ENCODE measurements at places on chromosomes 16 and 17. TPM values are rescaled to one million over a fixed set of nuclear protein-coding genes. Genes with fewer than 3 reads are reported as not detected.

NPB gene
- not detected for total RNA-seq

OR1A1 gene
- not detected for total RNA-seq

SOST gene
- total RNA-seq, result not detected

MPP2 gene
- 4.0 TPM for total RNA-seq

ERN2 gene
- total RNA-seq, result not detected

CCDC92B gene
- not detected for total RNA-seq

DNA sequence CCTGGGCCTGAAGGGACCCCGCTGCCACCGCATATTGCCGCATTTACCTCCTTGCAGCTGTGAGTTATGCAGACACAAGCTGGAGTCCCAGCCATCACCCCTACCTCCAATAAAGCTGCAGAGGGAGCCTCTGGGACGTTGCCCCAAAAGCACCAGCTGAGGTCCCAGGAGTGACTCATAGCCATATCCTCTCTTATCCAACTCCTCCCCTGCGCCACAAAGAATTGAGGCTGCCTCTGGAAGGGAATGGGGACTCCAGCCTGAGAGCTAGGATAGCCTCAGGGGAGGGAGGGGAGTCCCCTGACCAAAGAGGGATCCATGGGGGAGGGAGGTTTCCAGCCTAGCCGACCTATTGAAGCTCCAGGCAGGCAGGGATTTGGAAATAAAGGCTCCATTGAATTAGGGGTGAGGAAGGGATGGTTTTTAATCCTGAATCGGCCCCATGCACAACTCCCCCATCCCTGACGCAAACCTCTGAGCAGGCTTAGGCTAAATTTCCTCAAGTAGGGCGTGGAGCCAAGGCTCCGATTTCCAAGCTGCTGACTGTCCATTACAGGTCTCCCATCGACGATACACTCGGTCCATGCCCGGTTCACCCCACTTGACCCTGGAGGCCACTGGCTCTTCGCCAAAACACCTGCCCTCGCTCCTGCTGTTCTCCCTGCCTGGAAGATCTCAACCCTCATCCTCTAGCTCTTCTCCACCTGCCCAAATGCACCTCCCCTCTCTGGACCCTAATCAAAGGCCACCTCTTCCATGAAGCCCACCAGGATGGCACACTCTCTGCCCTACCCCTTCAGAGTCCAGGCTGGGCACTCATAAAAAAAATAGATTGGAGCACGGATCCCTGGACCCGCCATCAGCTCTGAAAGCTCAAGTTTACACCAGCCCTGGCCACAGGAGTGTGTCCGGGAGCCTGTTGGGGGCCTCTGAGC is 27.5 kb downstream of the PIMREG start:
- DNase-seq, result no peak

DNA sequence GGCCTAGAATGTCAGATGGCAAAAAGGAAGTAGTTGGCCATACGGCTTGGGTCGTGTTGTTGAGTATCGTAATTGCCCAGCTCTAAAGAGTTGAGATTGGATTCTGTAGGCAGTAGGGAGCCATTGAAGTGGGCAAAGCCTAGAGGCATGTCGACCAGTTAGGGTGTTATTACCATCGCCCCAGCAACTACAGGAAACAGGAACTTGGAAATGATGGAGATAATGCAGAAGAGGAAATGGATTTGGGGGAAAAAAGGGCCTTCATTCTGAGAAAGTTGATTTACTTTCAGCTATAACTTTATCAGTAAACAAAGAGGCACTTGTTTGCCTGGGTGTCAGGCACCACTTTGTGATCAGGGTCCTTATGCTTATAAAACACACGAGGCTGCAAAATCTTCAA is 52.6 kb downstream of the COX10 start:
- no peak for DNase-seq

GRCh38 chr16:3171855-3172593 is 16.0 kb upstream of the OR1F1 start:
- no peak for DNase-seq

DNA sequence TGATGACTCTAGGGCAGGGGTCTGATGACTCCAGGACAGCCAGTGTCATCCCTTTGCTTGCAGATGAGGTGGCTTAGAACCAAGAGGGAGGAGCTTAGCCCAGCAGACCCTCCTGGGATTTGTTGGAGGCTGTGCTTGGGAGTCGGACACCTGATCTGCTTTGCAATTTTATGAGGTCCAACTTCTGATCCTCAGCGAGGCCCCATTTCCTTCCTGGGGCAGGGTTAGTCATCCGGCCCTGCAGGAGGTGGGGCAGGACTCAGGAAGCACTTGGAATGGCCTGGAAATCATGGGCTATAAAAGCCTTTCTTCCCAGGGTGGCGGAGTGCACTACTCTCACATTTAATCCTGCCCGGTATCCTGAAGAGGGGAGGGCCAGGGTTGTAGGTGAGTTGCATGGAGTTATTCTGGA is 168.5 kb downstream of the MSI2 start:
- DNase-seq, result no peak

GRCh38 chr16:19844945-19845641 is 39.6 kb downstream of the GPRC5B start:
- no peak for DNase-seq

DNA sequence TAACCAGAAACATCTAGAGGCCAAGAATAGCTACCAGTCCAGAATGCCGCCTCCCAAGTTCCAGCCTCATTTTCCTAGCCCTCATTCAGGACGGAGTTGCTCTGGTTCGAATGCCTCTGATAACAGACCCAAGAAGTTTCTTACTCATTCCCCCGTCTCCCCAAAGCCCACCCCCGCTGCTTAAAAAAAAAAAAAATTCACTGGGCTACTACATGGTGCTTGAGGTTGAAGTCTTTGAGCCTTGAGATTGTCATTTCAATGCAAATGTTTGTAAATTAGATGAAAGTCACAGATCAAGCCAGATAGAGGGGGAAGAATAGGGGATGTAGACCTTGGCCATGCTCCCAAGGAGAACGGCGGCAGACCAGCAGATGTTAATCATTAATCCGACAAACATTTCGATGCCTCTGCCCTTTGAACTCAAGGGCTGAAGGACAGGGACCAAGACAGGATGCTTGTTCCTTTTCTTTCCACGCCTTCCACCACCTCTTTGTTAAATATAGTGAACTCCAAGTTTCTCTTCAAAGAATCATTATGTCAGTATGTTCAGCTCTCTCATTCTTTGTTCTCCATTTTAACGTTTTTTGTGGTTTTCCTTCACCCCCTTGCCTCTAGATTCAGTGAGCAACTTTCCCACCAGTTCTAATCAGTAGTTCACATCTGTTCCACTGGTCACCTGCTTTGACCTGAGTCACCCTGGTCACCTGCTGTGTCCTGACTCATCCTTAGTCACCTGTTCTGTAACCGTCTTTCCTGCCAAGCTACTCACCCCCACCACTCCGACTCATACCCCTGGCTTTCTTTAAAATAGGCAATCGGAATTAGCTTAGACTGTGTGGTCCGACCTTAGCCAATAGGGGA is 190.3 kb downstream of the CPPED1 start:
- DNase-seq, result peak; percentile 76

DNA sequence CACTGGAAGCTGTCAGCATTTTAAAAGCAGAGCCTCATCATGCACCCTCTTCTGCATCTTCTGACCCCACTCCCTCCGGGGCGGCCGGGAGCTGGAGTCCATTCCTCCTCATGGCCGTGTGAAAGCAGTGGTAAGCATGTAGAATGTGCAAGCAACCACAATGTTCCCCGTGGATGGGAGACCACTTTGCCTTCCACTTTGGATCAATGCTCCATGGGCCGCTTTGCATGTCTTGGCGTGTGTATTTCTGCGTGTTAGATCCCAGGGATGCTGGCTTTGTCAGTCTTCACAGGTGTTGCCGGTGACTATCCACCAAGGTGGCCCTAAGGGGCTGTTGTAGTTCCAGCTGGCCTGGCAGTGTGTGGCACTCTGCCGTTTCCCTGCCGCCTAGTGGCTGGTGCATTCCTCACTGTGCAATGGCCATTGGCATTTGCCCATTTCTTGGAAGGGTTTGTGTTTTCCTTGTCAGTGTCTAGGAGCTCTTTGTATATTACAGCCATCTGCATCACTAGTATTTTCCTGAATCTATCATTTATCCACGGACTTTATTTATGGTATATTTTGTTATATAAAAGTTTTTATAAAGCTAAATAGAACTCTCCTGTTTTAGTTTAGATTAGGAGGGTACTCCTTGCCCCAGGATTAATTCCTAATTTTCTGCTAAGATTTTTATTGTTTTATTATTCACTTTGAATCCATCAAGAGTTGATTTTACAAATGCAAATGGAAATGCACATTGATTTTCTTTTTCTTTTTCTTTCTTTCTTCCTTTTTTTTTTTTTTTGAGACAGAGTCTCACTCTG is 5.8 kb upstream of the ALDH3A1 start:
- no peak for DNase-seq

DNA sequence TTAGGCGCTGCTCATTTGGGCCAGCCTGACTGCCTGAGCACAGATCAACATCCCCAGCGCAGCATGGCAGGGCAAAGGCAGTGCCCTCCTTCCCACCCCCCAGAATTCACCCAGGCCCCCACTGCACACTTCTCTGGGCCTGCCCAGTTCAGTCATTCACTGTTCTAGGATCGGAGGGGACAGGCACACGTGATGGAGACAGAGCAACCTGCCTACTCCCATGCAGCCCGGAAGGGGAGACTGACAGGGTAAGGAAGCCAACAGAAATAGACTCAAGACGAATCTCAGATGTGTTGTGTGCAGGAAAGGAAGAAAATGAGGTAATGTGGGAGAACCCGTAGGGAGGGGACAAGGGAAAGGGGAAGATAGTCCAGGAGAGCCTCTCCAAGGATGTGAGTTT is 59.2 kb upstream of the LYRM9 start:
- no peak for DNase-seq

GRCh38 chr17:2701996-2702741 is 9.4 kb downstream of the CLUH start:
- no peak for DNase-seq

DNA sequence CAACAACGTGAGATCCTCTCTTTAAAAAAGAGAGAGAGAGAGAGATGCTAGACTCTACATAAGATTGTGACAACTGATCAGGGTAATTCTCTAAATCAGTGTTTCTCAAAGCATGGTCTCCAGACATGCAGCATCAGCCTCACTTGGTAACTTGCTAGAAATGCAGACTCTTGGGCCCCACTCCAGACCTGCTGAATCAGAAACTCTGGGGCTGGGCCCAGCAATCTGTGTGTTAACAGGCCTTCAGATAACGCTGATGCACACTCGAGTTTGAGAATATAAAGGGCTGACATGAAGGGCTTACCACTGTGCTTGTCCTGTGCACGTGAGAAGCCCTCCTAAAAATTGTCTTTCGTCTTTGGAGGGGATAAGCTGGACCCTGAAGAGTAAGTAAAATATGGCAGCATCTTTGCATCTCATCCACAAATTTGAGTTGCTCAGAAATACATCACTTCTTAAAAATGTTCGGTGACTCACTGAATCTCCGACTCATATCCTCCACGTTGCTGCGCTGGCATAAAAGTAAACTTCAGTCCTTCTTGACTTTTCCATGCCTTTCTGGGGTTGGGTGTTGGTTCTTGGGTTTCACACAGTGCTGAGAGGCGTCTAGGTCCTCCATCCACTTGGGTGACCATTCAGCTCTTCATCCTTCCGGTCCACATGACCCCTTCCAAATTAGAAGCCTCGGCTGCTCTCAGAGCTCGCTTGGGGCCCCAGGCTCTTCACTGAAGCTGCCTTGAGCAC is 26.1 kb upstream of the KDM8 start:
- peak; percentile 45 for DNase-seq

- DNase-seq, result no peak
These were observed 3.5 kb upstream of the MTHFSD start for GRCh38 chr16:86558355-86559193.

DNA sequence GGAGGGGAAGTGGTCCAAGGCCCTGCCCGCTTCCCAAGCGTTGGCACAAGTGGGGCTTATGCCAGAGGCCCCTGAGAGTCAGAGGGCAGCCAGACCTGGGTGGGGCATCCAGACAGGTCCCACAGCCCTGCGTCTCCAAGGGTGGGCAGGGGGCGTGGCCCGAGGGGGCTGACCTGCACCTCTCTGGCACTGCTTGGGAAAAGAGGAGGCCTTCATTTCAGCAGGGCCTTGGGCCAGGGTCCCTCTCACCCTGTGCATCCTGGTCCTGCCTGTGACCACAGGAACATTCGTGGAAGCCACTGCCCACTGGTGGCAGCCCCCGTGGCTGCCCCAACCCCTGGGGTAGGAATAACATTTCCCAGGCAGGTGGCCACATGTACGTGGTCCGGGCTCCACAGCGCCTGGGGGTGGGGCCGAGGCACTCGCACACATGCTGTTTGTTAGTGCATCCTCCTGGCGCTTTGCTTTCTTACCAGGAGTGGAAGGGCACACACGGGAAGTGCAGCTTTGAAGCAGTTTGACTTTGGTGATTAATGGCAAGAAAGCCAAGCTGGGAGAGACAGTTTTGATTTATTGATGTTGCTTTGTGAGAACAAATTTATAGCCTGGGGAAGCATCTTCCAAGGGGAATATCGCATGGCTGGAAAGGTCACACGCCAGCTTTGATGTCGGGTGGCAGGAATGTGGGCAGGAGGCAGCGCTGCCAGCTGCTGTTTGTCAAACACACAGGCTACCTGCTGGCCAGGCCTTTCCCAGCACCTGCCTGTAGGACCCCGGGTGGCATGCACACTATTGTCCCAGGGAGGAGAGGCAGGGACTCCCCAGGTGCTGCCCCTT is 4.3 kb downstream of the CENPX start:
- DNase-seq, result no peak

GRCh38 chr16:50025537-50025931 is 509 bp downstream of the CNEP1R1 start:
- peak; percentile 15 for DNase-seq

DNA sequence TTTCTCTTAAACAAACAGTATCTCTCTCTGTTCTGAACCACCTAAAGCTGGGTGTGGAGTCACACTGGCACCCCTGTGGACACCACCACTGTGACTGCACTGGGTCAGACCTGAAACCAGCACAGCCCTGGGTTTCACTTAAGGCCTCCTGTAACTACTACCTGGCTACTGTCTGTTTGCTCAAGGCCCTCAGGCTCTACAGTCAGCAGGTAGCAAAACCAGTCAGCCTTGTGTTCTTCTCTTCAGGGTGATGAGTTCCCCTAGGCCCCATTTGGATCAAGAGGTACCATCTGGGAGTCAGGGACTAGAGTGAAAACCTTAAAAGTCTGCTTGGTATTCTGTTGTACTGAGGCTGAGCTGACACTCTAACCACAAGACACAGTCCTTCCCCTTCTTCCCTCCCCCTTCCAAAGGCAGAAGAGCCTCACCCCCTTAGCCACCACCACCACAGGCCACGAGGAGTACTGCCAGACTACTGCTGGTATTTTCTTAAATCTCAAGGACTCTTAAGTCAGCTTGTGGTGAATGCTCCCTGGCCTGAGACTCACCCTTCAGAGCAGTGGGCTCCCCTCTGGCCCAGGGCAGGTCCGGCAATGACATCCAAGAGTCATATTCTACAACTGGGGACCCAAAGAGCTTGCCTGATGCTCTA is 153.2 kb upstream of the MON1B start:
- no peak for DNase-seq

DNA sequence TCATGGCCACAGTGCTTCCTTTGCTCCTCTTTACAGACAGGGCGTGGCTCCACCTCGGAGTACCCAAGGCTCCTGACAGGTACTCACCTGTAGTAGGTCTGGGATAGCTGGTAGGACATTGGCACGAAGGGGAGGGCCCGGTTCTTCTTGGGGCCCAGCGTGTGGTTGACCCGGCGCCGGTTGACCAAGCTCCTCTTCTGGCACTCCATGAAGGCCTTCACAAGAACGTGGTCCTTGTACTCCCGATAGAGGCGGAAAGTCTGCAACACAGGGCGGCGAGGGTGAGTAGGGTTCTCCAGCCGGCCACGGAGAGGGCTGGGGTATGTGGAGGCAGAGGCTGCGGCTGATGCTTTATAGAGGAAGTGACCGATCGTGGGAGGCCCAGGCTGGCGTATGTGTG is 69.7 kb downstream of the IL21R start:
- no peak for DNase-seq

GRCh38 chr16:20291208-20292206 is 35.8 kb downstream of the GP2 start:
- no peak for DNase-seq

Measured in activated T-cell treated with anti-CD3 and anti-CD28 coated beads, Interleukin-2, amount 50 U/mL, for 72 hours (primary cell).